GM03348 (cell line): ENCODE measurements at places on chromosomes 11 and 22.

DNA sequence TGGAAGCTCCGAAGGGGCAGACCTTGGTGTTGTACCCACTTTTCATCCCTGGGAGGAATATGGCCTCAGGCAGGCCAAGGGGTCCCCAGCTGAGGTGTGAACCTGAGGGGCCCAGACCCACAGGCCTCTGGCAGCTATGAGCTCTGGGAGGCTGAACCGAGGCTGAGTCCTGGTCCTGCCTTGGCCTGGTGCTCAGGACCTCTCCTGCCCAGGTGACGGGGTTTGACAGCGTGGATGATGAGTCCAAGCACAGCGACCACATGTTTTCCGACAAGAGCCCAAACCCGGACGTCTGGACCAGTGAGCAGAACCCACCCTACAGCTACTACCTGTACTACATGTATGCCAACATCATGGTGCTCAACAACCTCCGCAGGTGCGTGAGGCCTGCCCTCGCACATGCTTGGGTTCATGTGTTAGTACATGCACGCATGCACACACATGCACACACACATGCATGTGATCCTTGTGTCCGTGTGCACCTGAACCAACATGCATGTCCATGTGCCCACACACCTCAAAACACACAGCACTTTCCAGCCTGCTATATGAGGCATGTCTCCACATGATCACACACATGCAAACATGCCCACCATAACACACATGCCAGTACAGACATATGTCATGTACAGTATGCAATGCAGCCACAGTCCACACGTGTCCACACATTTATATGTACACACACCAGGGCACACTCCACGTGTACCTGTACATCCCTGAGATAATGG, 40.9 kb downstream of the RNF141 start:
- peak; percentile 0 for DNase-seq

GRCh38 chr11:12188548-12189317, 78.3 kb downstream of the MICAL2 start:
- no peak for DNase-seq

- DNase-seq, result no peak
Observed at GRCh38 chr11:35313066-35313759, 106.1 kb downstream of the SLC1A2 start.

DNA sequence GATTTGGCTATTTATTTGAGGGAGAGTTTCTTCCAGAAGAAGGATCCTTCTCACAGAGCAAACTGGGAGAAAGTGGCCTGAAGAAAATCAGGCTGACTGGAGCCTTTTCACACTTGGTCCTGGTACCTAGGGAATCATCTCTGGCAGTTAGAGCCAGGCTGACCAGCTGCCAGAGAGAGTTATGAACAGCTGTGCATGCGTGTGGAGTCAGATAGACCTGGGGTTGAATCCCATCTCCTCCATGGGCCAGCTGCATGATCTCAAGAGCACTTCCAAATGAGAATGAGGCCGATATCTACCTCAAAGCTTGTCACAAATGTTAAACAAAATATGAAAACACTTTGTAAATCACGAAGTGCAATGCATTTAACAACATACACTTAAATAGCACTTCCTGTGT, 390.0 kb downstream of the TENM4 start:
- no peak for DNase-seq

GRCh38 chr11:36151933-36152580, 137.2 kb downstream of the COMMD9 start:
- DNase-seq, result no peak

GRCh38 chr11:66749091-66749490, 20.1 kb upstream of the SPTBN2 start:
- DNase-seq, result no peak

DNA sequence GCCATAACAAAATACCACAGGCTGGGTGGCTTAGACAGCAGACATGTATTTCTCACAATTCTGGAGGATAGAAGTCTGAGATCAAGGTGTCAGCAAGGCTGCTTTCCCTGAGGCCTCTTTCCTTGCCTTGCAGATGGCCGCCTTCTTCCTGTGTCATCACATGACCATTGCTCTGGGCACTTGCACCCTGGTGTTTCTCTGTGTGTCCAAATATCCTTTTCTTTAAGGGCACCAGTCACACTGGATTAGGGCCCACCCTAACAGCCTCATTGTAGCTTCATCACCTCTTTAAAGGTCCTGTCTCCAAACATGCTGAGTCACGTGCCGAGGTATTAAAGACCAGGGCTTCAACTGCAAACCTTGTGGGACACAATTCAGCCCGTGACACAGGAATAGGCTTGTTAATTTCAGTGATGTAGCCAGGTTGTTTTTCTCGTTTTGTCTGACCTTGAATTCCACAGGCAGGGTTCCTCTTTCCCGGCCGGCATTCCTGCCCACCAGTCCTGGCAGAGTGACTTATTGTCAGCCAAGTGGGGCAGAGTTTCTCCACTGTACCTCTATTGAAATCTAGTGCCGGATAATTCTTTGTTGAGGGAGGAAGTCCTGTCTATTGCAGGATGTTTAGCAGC, 100.1 kb downstream of the KCNQ1OT1 start:
- no peak for DNase-seq

- no peak for DNase-seq
Observed at GRCh38 chr11:78255919-78256318, 67.2 kb downstream of the USP35 start.

GRCh38 chr11:35058669-35059434, 80.1 kb upstream of the CD44 start:
- DNase-seq, result no peak
